ENCODE measurements at places on chromosomes 6 and 20.

DNA sequence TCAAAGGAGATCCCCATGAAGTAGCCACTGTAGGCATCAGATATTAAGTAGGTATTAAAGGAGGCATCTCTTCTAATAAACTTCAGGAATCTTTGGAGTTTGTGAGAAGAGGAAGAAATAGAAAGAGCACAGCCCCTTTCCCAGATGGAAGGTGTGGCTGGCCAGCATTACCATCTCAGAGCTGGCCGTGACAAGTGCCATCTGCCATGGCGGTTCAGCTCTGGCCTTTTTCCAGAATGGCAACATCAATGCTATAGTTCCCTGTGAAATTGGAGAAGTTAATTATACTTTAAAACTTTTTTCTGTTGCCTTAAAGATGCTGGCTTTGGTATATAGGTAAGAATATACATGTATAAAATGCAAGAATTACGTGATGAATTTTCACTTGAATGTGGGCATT is 51.9 kb upstream of the MCUR1 start:
- DNase-seq = no peak

GRCh38 chr6:33742837-33743236 is 3.9 kb downstream of the IP6K3 start:
- DNase-seq = no peak

GRCh38 chr6:141677598-141678211 is 455.0 kb upstream of the GJE1 start:
- DNase-seq = no peak

- DNase-seq = no peak
Observed at GRCh38 chr6:501891-502601, 110.5 kb downstream of the IRF4 start.

DNA sequence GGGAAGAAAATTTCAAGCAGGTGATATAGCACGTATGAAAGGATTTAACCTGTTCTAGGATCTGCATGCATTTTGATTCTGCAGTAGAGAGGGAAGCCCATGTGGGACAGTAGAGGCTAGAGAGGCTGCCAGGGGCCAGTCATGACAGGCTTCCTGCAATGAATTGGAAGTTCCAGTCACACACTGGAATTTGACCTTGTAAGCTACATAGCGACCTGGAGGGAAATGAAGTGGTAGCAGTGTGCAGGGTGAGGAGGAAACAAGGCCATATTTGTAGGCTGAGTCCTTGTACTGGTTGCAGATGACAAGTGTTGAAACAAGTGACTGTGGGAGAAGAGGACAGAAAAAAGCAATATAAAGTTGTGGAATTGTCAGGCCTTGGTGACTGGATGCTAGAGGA is 58.6 kb upstream of the OLIG3 start:
- no peak for DNase-seq

GRCh38 chr6:139380168-139380567 is 5.7 kb upstream of the CITED2 start:
- no peak for DNase-seq

DNA sequence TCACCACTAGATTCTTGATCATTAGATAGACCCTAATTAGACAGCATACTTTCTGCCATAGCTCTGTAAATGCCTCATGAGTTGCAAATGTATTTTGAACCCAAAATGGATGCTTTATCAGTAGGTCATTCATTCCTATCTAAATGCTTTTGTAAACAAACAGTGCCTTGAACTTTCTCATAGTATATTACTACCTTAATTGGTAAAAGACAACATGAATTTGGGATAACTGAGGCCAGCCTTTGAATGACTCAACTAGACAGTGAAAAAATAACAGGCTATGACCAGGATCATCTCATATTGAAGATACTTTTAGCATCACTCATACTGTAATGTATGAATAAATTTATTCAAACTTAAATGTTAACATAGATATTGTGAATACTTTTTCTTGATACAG is 37.0 kb upstream of the PRL start:
- no peak for DNase-seq

DNA sequence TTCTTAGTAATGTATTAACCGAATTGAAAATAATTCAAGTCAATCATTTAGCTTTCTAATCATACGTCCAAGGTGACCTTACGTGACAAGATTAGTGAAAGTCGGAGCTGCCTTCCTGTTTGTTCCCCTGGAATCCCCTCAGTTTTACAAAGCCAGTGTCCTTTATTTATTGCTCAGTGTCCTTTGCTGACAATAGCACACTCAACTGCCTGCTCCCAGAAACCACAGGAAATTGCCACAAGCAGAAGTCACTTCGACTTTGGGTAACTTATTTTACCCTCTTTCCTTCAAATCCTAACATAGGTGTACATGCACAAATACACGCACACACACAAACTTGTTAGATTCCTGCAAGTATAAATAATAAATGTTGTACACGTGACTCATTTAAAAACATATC is 1167.7 kb upstream of the ADGRB3 start:
- DNase-seq = no peak

DNA sequence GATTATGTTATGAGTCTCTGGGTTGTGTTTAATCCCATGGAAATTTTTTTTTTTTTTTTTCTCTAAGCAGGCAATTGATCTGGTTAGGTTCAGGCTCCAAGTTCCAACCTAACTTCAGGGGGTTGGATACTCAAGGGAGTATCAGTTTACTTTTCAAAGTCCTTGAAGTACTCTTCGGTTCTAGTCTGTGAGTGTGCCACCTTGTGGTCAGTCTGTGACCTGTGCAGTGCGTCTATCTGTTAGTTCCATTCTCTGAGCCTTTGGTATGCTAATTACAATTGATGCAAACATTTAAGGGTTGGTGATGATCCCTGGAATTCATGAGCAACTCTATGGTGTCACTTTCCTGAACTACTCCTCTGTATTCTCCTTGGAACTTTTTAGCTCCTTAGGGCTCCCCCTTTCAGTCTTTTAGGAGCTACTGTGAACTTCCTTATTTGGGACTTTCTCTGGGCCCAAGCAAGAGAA is 342.0 kb downstream of the SOX4 start:
- DNase-seq = no peak

DNA sequence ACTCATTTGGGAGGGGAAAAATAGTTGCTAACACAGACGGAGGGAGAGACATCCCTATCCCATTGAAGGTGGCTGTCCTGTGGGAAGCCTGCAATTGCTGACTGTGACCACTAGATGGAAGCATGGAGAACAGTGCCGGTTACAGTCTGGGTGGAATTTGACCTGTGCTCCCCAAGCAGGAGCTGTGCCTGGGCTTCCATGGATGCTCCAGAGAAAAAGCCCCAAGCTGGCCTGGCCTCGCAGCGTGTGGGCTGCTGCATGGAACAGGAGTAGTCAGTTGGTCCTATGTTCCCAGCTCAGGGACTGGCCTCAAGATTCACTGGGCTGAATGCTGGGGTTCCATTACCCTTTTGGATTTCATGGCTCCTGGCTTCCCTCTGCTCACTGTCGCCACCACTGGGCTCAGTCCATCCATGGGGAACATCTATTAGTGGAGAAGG is 116.3 kb upstream of the CHD6 start:
- no peak for DNase-seq

GRCh38 chr20:62754122-62754990 is 41.9 kb upstream of the MRGBP start:
- DNase-seq = no peak

- no peak for DNase-seq
Observed at GRCh38 chr20:62309947-62310756, 7.4 kb downstream of the ADRM1 start.

DNA sequence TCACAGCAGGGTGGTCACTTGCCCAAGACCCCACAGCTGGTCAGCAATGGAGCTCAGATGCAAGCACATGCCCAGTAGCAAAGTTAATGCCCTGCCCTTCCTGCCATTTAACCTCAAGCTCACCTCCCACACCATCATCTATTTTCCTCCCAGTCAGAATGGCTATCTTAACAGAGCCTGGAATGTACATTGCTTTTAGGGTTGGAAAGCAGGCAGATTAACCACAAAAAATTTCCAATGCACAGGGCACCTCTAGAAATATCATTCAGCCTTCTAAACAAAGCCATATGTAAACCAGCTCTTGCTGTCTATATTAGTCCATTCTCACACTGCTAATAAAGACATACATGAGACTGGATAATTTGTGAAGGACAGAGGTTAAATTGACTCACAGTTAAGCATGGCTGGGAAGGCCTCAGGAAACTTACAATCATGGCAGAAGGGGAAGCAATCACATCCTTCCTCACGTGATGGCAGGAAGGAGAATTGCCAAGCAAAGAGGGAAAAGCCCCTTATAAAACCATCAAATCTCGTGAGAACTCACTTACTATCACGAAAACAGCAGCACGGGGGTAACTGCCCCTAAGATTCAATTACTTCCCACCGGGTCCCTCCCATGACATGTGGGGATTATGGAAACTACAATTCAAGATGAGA is 106.9 kb downstream of the FYN start:
- DNase-seq = no peak

DNA sequence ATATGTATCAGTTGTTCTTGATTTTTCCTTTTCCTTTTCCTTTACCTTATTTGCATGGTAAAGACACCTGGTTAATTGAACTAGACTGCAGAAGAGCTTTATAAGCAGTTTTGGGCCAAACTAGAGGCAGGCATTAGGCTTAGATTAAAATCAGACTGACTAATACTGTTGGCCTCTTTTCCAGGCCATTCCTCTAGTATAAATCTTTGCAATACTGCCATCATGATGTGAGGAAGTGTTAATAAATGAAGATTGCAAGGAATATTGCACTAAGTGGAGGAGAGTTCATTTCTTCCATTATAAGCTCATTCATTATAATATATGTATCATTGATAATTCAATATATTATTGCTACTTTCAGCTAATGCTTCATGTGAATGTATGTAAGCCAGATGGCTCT is 163.8 kb downstream of the MMUT start:
- DNase-seq = no peak

DNA sequence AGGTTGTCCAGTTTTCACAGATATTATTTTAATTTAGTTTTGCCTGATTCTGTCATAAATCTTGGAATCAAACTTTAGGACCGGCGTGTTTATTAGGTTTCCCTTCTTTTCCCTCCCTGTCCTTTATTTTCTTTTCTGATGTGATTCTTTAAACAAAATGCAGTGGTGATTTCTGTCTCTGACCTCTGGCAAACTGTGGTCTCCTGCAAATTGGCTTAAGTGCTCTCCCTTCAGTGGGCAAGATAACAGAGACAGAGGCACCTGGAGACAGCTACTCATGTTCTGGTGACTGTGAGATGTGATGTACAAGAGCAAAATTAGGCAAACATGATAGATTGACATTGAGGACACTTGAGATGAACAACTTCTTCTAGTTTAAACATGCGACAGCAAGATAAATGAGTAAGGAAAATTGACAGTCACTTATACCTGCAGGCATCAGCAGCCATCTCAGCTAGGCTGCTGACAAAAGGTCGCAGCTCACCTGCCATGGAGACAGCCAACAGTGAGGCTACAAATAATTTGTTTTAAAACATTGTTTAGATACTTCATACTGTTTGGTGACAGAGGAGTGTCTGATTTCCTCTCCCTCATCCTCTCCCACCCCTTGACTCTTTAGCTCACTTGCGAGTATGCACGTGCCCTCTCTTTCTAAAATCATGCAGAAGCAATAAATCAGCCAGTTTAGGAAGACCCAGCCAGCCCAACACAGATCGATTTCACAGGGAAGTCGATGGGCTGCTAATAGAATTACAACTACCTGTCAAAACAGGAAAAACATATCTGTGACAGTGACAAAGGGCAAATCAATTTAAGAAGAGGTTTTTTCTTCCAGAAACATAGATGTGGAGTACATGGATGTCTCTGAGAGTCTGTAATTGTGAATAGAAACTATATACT is 63.4 kb upstream of the MAP3K7 start:
- DNase-seq = peak; percentile 70

DNA sequence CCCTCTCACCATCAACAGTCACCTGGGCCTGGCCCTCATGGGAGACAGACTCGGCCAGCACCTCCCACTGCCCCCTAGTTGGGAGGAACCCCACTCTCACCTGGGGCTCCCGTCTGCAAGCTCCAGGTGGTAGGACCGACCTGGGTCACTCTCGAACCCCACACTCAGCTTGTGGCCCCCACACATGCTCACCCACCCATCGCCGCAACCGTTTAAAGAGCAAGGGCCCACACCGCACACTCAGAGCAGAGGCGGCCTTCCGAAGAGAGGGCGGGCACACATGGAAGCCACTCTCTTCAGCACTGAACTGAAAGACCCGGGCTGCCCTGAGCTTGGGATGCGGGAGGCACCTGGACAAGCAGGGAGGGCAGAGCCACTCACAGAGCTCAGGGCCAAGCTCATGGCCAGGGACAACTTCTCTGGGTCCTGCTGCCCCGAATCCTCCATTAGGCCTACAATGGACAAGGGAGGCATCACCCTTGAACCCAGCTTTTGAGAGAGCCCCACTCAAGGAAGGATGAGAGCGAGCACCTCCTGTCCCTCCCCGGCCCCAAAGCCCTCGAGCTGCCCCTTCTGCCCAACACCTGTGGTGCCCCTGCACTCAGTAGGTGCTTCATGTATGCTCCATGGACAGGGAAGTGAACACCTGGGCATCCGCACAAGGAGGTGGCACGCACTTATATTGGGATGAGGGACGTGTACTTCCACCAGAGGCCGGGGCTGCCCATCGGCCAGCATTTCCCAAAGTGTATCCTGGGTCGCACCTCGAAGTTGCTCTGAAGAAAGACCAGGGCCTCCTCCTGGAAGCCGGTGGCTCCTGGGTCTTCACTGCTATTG is 50.4 kb downstream of the YTHDF1 start:
- DNase-seq = no peak

GRCh38 chr6:111012143-111012452 is 30.3 kb downstream of the RPF2 start:
- no peak for DNase-seq

- no peak for DNase-seq
Observed at GRCh38 chr20:57893366-57893999, 183.7 kb upstream of the PMEPA1 start.

GRCh38 chr6:41059556-41059955 is 6.6 kb downstream of the APOBEC2 start:
- no peak for DNase-seq

- no peak for DNase-seq
Observed at GRCh38 chr6:95266537-95267258, 310.6 kb upstream of the MANEA start.

- DNase-seq = no peak
Observed at GRCh38 chr20:47361057-47361915, 4.8 kb upstream of the ZMYND8 start.

GRCh38 chr6:35247642-35248231 is 11.8 kb upstream of the ZNF76 start:
- no peak for DNase-seq

DNA sequence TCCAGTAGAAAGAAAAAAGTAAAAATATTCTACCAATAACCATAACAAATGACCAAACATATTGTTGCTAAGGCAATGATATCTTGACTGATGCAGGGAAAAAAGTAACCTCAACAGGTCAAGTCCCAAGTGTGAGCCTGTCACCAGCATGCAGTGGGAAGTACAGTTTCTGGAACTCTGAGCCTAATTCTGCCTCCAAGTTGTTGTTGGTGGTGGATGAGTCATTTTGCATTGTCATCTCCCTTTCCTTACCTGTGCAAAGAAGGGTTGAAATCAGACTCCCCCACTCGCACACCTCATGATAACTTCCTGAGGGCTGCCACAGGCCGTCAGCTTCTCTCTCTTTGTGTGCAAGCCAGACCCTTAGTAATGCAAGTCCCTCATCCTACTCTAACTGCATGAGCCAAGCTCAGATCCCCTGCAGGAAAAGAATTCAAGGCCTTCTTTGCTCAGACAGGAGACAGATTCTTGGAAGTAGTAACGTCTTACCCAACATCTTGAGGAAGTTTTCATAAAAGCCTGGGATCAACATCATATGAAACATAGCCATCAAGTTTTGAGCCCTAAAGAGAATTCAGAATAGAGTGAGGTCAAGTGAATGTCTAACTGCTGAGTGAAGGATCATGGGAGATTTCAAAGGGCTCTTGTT is 207.6 kb upstream of the FOXA2 start:
- no peak for DNase-seq

GRCh38 chr6:42547407-42548329 is 16.2 kb upstream of the UBR2 start:
- DNase-seq = peak; percentile 52

Data from NCI-H1436 treated with DMSO at 0.1 percent for 48 hours (cell line).